ENCODE measurements at places on chromosomes 3 and 15.

DNA sequence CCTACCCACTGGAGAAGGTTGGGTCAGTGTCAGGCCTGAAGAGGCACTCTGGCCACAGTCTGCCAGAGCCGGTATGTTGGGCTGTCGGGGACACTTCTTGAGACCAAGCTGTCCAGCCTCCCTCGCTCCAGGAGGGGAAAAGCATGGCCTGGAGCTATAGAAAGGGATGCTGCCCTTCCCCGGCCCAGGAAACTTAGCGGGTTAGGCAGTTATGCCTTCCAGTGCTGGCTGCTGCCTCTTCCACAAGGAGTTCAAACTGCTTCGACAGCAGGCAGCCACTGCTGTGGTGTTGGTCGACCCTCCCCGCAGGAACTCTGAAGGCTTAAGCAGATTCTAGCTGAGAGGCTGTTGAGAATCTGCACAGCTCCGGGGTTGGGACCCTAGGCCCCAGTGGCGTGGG lies 819.4 kb downstream of the DIPK2A start:
- no peak for DNase-seq

DNA sequence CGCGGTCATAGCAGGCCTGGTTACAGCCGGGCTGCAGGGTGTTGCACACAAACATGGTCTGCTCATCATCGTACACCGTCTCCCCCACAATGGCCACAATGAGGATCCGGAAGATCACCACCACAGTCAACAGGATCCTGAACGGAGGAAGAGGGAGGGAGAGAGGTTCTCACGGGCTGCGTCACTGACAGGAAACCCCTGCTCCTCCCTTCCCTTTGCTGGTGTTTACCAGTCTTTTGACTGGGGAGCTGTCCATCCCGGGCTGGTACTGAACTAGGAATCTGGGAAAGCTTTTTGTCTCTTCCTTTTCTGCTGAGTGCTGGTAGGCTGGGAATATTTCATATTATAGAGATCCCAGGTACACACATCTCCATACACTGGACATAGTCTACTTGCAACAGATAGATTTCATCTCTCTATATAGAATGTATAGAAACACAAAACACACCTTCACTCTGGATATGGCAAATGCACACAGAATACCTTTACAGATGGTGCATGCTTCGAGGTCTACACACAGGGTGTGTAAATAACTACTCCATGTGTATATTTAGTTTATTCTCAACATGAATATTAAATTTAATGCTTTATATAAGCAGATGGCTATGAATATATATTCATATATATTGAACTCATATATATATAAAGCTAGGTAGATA lies 1.4 kb downstream of the GJD2 start:
- DNase-seq, result no peak

DNA sequence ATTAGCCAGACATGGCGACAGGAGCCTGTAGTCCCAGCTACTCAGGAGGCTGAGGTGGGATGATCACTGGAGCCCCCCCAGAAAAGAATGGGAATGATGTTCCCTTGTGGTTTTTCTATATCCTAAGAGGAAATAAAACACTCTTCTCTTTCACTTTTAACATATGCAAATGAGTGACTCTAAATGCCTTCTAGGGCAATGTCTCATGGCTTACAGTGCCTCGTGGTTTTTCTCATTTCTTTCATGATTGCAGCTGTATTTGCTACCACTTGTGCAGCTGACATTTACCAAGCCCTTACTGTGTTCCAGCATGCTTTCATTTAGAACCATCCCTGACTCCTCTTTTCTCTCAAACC lies 26.4 kb downstream of the STOML1 start:
- DNase-seq, result peak; percentile 76

GRCh38 chr15:81029414-81030300 lies 28.9 kb downstream of the TLNRD1 start:
- DNase-seq, result no peak

DNA sequence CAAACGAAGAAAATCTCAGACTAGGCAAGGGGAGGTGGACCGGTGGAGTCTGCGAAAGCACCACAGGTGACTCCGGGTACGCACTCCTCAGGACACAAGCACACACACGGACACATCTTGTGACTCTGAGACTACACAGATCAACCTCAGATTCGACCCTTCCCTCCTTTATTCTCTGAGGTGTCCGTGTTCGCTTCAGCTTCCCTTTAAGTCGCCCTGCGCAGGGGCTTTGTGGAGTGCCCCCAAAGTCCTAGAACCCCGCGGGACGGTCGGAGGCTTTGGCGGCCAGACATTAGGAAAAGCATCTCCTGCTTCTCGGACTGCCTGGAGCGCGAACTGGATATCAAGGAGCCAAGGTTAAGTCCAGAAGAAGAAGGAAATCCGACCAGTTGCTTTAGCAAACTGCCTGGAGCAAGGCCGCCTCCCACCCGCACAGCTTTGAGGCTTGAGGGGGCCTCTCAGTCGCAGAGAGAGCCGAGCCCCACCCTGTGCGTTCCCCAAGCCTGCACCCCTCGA lies 730 bp downstream of the DGKG start:
- no peak for DNase-seq

DNA sequence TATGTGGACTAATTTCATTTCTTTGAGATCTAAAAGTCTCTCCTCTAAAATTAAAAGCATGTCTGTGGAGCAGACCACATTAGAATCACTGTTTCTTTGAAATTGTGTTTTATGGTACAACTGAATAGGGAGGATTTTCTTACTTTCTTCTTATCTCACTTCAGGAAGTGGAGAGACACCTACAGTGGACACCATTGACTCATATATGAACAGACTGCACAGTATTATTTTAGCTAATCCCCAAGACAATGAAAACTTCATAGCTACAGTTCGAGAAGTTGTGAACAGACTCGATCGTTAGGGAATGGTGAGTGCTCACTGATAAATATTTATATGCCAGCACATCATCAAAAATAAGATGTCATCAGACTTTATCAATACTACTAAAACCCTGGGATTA lies 58.3 kb downstream of the HMG20A start:
- no peak for DNase-seq

GRCh38 chr3:33377931-33378330 lies 62.3 kb downstream of the UBP1 start:
- no peak for DNase-seq

DNA sequence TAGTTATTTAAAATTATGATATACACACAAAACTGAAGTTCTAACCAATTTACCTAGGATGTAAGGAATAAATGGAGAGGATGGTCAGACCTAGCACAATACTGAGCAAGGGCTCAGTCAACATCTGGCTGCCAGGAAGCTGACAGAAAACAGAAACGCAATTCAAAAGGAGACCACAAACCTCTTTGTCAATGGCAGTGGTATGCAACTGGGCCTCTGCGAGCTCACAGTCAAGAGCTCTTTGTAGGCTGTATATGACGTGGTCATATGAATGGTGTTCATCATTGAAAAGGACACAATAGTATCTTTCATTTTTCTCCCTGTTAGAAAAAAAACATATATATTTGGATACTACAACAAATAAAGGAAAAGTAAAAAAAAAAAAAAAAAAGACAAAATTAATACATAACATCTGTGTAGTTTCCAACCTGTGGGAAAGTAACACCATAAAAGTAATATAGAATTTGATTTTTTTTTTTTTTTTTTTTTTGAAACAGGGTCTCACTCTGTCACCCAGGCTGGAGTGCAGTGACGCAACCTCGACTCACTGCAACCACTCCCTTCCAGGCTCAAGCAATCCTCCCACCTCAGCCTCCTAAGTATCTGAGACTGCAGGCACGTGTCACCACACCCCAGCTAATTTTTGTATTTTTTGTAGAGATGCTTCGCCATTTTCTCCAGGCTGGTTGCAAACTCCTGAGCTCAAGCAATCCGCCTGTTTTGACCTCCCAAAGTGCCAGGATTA lies 37.9 kb downstream of the UBR1 start:
- DNase-seq, result peak; percentile 58

DNA sequence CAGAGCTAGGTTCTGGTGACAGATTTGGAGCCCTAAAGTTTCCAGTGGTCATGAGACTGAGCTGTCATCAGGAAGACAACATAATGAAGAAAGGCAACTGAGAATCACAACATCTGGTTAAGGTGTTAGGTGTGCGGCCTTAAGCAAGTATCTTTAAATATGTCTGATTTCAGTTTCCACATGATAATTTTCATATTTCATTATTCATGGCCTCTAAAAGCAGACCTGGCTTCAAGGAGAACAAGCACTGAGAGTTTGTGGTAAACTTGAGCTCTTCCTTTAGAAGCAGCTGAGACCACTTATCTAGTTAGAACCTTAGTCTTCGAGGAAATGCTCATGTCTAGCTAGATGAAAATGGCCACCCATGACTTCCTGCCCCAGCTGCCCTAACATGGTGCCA lies 25.7 kb upstream of the MYLK start:
- DNase-seq, result peak; percentile 55

- DNase-seq, result no peak
These were observed 60.9 kb upstream of the ITGA11 start for GRCh38 chr15:68492855-68493254.

DNA sequence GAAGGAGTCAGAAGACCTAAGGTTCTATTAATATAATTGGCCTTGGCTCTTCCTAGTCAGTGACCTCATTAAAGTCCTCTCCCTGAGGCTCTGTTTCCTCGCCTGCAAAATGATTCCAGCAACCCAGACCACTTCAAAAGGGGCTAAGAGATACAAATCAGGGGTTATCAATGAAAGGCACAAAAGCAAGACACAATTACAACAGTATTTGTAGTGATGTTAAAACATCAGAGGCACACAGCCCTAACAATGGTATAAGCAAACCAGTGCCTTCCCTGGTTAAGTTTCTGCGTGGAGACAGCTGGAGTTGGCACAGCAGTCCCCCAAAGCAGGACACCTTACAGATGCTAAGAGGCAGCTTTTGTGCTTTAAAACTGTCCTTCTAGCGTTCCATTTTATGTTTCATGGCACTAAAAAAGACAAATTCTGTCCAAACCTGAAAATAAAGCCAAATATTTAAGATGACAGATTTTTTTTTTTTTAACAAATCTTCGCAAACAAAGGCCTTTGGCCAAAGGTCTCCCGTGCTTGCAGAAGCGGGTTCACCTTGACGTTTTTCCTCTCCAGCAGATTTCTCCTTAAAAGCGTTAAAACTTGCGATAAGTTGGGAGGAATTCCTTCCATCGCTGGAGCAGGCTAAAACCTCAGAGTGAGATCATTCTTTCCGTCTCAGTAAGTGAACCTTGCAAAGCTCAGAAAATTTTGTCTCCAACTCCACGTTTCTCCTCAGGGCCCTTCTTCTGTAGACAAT lies 999 bp downstream of the ZNF280D start:
- DNase-seq, result peak; percentile 36

- no peak for DNase-seq
These were observed 122.2 kb downstream of the KCNH8 start for GRCh38 chr3:19270481-19270880.

DNA sequence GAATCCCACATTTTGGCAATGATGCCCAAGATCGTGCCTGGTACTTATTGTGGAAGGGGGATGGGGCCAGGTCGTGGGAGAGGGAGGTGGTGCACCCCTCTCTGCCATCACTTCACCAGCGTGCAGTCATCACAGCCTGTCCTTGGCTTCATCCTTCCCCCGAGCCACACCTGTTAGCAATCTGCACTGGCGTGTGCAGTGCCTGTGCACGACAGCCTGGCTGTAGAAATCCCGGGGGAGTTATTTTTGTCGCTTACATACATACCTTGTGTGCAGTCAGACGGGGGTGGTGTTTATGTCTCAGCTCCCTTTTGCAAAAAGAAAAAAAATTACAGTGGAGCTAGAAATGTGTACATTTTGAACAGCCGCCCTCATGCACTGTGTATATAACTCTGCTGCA lies 216.0 kb downstream of the TLE3 start:
- DNase-seq, result peak; percentile 76

DNA sequence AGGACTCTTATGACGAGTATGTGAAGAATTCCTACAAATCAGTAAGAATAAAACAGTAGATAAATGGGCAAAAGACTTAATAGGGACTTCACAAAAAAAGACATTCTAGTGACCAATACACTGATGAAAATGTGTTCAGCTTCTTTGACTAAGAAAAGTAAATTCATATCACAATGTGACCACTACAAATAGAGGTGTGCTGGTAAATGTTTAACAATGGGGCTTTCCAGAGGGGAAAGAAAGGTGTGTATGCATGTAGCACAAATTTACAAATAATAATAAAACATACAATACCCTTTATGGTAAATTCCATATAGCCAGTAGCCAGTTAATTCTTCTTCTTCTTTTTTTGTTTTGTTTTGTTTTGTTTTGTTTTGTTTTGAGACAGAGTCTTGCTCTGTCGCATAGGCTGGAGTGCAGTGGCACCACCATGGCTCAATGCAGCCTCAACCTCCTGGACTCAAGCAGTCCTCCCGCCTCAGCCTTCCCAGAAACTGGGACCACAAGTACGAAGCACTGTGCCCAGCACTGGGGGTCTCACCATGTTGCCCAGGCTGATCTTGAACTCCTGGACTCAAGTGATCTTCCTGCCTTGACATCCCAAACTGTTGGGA lies 17.5 kb upstream of the NMD3 start:
- no peak for DNase-seq

DNA sequence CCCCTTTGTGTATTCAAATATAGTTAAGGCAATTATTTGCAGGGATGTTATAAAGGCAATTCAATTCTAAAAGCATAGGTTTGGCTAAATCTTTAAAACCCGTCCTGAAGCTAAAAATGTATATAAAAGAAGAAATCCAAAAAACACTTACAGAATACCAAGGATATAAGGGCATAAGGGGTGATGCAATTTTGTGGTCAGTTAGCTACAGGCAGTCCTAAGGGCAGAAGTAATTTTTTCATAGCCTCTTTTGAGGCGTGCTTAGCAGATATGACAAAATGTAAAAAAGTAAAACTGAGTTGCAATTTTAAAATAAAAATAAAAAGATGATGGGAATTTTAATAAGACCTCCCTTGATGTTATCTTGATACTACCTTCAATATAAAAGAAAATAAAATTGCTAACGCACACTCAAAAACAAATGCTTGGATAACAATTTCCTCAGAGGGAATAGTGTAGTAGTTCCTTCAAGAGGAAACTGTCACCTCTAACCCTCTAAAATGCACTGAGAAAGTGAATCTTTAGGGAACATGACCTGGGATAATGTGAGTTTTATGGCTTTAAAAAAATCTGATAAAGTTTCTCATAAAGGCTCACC lies 104.2 kb downstream of the MYH15 start:
- no peak for DNase-seq
